ENCODE measurements at places on chromosomes 2 and 18. TPM values are rescaled to one million over a fixed set of nuclear protein-coding genes. Genes with fewer than 3 reads are reported as not detected.

DNA sequence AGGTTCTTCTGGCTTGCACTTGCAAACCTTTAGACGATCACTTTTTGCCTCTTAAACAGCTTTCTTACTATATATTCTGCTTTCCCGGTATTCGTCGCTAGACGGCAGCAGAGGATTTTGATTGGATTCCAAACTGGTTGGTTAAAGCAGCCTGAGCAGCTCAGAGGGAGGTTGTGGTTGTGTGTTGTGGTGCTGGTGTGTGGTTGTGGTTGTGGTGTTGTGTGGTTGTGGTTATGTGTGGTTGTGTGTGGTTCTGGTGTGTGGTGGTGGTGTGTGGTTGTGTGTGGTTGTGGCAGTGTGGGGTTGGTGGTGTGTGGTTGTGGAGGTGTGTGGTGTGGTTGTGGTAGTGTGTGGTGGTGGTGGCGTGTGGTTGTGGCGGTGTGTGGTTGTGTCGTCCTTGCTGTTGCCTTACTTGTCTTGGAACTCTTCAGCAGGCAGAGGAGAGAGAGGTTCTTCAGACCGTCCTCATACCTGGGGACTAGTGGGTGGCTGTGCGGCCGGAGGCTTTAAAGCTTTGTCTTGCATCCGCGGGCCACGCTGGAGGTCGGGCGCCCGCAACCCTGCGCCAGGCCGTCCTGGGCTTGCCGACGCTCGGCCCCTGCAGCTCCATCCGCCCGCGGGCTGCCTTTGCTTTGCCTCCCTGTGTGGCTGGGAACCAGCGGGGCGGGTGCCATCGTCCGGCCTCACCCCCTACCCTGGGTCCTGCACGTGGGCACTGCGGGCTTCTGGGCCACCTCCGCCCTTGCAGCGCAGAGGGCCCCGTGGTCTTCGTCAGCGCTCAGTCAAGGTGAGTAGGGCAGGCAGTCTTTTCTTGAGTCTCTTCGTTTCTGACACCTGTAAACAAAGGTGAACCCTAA lies 190.8 kb downstream of the ARHGAP28 start:
- peak; percentile 54 for DNase-seq

- no peak for DNase-seq
Measured at GRCh38 chr2:138215958-138216357, 251.7 kb downstream of the HNMT start.

- no peak for DNase-seq
Measured at GRCh38 chr2:43370146-43370545, 143.7 kb upstream of the ZFP36L2 start.

DNA sequence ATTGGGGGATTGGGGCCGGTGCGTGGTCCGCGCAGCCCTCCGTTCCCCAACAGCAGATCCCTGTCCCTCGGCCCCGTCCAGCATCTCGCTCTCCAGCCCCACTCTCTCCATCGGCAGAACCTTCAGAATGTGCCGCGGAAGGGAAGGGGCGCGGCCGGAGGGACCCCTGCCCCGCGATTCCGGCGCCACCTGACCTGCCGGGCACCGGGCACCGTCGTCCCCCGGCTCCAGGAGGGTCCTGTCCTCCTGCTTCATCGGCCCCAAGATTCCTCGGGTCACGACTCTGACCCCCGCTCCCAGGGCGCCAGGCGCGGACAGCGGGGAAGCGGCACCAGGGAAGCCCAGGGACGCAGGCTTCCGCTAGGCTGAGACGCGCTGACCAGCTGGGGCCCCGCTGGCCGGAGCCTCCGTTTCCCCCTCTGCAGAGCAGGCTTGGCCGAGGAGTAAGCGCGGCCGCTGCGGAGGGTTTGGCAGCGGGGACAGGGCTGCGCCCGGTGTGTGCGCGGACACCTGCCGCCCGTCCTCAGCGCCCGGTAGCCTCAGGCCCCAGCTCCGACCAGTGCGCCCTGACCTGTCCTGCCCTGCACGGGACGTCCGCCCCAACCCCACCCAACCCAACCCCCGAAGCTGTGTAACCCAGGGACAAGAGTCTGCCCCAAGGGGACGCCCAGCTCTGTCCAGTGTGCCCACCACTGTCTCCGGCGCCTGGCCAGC lies 16.8 kb upstream of the BOK start:
- no peak for DNase-seq

GRCh38 chr2:231919341-231920035 lies 6.7 kb downstream of the NPPC start:
- no peak for DNase-seq

DNA sequence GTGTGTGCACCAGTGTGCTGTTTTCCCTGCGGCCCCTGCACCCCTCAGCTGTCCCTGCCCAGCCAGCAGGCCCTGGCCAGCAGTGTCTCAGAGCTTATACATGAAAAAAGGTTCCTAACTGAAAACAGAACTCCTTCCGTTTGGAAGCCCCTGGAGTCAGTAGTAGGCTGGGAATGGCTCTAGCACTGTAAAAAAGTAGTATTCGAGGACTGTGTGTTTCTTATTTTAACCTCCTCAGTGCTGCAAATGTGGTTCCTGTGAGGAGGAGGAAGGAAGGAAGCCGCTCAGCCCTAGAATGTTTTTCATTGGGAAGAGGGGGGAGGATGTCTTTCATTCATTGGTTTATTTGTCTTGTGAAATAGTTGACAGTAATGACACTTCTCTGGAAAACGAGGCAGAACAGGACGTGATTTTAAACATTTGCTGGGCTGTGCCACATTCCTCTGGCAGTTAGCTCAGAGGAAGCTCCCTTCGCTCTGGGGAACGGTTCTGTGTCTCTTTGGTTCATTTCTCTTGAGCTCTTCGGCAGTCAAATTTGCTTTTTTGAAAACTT lies 103.5 kb downstream of the SPTBN1 start:
- DNase-seq, result peak; percentile 80

- DNase-seq, result peak; percentile 51
Measured at GRCh38 chr2:241844066-241844728, 14.5 kb downstream of the PDCD1 start.

DNA sequence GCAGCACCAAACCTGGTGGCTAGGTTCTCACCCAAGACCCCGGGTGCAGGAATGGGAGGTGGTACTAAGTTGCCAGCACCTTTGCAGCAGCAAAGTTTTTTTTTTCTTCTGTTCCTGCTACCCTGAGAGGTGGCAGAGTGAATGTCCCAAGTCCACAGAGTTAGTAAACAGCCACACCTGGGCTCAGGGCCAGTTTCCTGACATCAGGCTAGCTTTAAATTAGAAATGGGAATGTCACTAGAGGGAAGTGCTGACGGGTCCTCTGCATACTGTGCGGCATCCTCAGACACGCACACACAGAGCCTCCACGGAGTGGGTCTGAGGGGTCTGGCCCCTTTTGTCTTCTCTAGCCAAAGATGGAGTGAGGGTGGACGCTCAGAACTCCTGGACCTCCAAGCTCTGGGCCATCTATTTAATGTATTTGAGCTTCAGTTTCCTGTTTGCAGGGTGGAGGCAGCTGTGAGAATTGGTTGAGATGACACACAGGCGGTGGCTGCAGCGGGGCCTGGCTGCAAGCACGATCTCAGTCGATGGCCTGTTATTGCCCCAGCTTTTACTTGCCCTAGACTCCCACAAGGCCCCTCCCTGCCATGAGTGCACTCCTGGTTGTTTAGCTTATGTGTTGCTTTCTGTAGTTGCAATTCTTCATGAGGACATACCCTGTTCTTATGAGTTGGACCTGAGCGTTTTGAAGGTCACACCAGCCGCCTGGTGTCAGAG lies 751.4 kb upstream of the HS6ST1 start:
- DNase-seq, result no peak

- no peak for DNase-seq
Measured at GRCh38 chr2:232512602-232513001, 7.6 kb upstream of the PRSS56 start.

GRCh38 chr2:208142925-208143799 lies 2.8 kb downstream of the CRYGB start:
- DNase-seq, result no peak

DNA sequence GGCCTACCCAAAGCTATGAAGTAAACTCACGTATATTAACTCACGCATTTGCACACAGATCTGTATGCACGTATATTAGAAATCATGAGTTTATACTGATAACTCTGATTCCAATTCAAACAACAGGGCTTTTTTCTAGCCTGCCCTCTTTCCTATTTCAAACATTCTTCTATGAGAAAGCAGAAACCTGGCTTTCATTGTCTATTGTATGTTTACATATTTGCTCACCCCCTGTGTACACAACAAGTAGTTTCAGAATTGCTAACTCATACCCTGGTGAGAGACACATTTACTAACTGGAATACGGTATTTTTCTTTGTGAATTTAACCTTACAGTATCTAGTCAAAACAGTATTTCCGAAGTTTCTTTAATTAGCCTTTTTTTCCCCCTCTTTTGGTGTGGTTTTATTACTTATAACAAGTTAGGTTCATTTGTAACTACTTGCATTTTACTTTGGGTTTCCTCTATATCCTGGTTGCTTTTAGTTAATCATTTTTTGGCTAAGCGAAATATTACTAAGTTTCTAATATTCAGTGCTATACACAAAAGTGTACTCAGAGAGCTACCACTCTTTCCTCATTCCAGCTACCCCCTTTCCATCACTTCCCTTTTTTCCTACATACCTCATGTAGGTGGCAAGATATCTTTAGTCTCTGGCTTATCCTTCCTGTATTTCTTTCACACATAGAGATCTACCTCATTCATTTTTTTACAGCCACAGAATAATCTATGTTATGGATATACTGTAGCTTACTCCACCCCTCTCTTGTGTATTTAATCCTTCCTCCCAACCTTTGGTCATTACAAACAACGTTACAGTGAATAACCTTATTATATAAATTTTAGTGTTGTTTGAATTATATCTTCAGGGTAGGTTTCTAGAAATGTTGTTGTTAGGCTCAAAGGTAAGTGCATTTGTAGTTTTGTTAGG lies 112.7 kb upstream of the BCL2L11 start:
- no peak for DNase-seq

GRCh38 chr2:235990344-235990743 lies 177.8 kb downstream of the GBX2 start:
- no peak for DNase-seq

- DNase-seq, result no peak
Measured at GRCh38 chr18:57816208-57816954, 13.3 kb upstream of the ATP8B1 start.

GRCh38 chr2:226139759-226140158 lies 659.9 kb downstream of the IRS1 start:
- no peak for DNase-seq

GRCh38 chr2:68214381-68214780 lies 38.0 kb downstream of the PPP3R1 start:
- no peak for DNase-seq

- DNase-seq, result no peak
Measured at GRCh38 chr2:223262946-223263345, 211.0 kb downstream of the KCNE4 start.

- DNase-seq, result no peak
Measured at GRCh38 chr2:200177971-200178911, 128.3 kb upstream of the SPATS2L start.

GRCh38 chr18:59067873-59068272 lies 71.8 kb upstream of the SEC11C start:
- DNase-seq, result peak; percentile 61

- DNase-seq, result no peak
Measured at GRCh38 chr18:5431836-5432575, 111.8 kb downstream of the EPB41L3 start.

GRCh38 chr2:221731432-221732145 lies 159.5 kb upstream of the EPHA4 start:
- no peak for DNase-seq

DNA sequence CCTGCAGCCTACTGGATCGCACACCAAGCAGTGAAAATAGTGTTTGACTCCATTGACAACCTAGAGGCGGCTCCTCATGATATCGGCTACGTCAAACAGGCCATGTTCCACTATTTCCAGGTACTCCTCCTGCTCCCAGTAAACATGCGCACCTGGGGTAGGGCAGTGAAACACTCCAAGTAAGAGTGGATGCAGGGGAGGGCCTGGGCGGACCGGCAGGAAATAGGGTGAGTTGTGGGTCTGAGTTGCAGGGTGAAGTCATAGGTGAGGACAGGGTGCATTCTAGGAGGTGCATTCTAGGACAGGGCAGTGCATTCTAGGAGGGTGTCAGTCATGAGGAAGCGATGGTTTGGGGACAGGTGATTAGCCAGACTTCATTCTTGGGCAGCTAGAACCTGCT lies 5.0 kb downstream of the NAGK start:
- DNase-seq, result no peak

- peak; percentile 69 for DNase-seq
Measured at GRCh38 chr2:33267756-33268155, 208.7 kb upstream of the RASGRP3 start.

- no peak for DNase-seq
Measured at GRCh38 chr2:11749646-11750349, 3.4 kb downstream of the LPIN1 start.

DNA sequence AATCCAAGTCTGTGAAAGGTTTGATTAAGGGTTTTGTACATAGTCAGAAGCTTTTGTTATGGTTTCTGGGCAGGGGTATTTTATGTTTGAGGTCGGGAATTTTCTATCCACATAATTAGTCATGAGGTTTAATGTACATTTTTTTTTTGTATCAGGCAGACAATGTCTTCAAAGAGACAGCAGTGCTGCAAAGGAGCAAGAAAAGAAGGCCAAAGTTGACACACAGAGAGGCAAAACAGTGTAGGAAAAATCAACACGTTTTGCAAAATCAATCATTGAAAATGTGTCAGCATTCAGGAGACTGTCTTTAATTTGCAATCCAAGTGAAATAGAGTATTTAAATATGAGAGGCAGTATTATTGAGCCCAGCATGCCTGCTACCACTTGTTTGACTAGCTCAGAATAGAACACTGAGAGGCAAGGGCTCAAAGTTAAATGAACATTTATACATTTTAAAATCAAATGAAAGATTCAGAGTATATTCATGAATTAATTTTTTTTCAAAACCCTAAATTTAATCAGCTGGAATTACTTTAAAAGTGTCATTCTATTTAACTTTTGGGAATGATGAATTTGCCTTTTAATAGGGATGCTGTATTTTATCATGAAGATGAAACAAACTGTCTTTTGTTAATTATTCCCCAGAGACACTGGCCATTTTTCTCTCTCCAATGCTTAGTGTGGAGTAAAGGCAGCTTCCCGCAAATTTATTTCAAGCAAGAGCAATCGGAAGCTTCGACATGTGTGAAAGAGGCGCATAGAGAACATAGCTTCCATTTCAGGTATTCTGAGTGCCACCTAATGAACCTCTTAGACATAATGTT lies 11.3 kb downstream of the VRK2 start:
- DNase-seq, result no peak

GRCh38 chr2:109432421-109432820 lies 181.3 kb downstream of the SEPTIN10 start:
- DNase-seq, result no peak

ANKRD29 gene
- total RNA-seq, result 2.0 TPM

ITPRIPL1 gene
- 4.0 TPM for total RNA-seq

KDSR gene
- total RNA-seq, result 20.7 TPM

SERPINB11 gene
- not detected for total RNA-seq

STEAP3 gene
- total RNA-seq, result 7.7 TPM

POTEJ gene
- total RNA-seq, result 0.38 TPM

CCDC141 gene
- total RNA-seq, result 1.5 TPM

DNAH6 gene
- total RNA-seq, result under 0.01 TPM

POMC gene
- total RNA-seq, result 0.63 TPM

RSAD2 gene
- total RNA-seq, result 0.25 TPM

SLC5A7 gene
- total RNA-seq, result not detected

SLC14A1 gene
- not detected for total RNA-seq

XIRP2 gene
- total RNA-seq, result not detected

SCN1A gene
- total RNA-seq, result under 0.01 TPM

PTPRM gene
- total RNA-seq, result 32.3 TPM
